DMS79 treated with DMSO at 0.1 percent for 48 hours (cell line): ENCODE measurements at places on chromosomes 16 and 17.

DNA sequence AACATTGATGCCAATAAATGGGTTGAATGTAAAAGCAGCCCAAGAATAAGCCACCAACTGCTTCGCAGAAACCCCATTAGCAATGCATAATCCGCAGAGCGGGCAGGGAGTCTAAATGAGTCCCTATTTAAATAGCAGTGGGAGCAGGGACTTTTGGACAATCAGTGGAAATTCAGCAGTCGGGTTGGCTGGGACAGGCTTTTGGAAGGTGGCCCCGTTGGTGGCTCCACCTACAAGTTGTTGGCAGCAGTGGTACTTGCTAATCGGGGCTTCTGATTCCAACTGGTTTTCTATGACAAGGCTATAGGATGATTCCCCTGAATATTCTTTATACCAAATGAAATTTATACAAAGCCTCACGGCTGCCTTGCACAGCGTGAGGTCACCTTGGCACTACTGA, 86.3 kb downstream of the WDR59 start:
- no peak for DNase-seq

DNA sequence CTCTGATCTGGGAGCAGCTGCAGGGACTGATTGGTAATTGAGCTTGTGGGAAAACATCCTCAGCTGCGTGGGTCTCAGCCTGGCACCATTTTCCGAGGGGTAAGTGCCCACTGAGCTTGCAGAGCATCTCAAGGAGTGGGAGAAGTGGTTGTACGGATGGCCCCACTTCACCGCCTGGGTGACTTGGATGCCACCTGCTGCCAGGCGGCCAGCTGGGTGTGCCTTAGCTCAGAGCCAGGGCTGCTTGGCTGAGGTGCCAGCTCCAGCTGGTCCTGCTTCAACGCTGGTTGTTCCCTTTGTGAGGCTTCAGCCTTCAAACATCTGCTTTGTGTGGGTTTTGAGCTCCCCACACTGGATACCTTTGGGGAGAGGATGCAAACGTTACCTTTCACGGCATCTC, 482.7 kb upstream of the EEF2KMT start:
- peak; percentile 49 for DNase-seq

DNA sequence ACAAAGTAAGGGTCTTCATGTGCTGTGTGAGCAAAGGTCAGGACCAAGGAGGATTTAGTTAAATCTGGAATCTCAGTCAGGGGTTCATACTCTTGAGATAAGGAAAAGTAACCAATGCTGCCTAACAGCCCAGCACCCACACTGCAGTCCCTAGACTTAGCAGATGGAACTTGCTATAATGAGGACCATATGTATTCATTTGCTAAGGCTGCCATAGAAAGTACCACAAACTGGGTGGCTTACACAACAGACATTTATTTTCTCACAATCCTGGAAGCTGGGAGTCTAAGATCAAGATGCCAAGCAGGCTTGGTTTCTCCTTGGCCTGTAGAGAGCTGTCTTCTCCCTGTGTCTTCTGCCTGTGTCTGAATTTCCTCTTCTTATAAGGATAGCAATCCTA, 20.8 kb downstream of the ZP2 start:
- no peak for DNase-seq

- DNase-seq: no peak
These were observed 759 bp upstream of the PAM16 start for GRCh38 chr16:4351880-4352279.

DNA sequence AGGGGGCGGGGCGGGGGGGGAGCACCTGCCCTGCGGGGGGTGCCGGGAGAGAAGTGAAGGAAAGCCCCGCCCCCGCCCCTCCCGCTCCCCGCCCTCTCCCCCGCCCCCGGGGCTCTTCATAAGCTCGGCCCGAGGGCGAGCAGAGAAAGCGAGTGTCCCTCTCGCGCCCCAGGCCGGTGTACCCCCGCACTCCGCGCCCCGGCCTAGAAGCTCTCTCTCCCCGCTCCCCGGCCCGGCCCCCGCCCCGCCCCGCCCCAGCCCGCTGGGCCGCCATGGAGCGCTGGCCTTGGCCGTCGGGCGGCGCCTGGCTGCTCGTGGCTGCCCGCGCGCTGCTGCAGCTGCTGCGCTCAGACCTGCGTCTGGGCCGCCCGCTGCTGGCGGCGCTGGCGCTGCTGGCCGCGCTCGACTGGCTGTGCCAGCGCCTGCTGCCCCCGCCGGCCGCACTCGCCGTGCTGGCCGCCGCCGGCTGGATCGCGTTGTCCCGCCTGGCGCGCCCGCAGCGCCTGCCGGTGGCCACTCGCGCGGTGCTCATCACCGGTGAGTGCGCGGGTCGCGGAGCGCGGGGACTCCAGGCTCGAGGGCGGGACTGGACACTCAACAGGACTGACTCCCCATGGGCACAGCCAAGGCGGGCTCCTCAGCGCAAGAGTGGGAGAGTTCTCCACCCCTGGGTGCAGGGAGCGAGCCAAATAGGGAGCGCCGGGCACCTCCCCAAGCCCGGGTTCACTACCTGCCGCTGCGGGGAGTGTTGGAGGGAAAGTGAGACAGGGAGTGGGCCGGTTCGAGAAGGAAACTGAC, at the start of gene HSD11B2:
TSS of gene HSD11B2 (plus strand) at position 145 of the 798 bp plus-strand sequence. CDS start at position 273, 128 bp downstream.
- peak; percentile 22 for DNase-seq

GRCh38 chr17:8393470-8394231, 4.0 kb downstream of the RNF222 start:
- DNase-seq: no peak

GRCh38 chr17:74182041-74182723, 21.3 kb upstream of the RPL38 start:
- DNase-seq: no peak

- no peak for DNase-seq
These were observed 605.0 kb downstream of the WWOX start for GRCh38 chr16:78704416-78704815.

- DNase-seq: no peak
These were observed 64.2 kb upstream of the COX10 start for GRCh38 chr17:14004927-14005620.

DNA sequence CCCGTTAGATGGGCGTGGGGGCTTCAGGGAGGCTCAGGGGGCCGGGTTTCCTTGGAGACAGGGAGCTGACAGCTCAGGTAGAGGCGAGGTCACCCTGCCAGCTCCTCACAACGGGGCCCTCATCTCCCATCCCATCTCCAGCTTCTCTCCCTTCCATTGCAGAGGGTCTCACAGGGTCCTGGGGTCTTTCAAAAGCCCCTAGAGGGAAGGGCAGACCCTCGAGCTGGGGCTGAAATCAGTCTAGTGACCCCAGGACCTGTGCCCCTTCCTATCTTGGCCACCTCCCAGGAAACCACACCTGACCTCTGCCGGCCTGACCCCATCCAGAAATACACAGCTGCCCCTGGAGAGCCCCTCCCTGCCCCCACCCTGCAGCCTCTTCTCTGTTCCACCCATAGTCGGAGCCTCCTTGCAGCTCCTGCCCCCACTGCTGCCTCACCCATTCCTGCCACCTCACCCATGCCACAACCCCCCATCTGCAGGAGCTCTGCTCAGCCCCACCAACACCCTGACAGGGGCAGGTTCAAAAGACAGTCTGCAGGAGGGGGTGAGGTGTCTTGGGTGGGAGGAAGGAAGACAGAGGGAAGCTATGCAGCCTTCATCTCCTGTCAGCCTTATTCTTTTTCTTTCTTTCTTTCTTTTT, 23.4 kb downstream of the PIK3R5 start:
- no peak for DNase-seq

GRCh38 chr17:44628243-44629188, 27.8 kb upstream of the MEIOC start:
- peak; percentile 35 for DNase-seq

DNA sequence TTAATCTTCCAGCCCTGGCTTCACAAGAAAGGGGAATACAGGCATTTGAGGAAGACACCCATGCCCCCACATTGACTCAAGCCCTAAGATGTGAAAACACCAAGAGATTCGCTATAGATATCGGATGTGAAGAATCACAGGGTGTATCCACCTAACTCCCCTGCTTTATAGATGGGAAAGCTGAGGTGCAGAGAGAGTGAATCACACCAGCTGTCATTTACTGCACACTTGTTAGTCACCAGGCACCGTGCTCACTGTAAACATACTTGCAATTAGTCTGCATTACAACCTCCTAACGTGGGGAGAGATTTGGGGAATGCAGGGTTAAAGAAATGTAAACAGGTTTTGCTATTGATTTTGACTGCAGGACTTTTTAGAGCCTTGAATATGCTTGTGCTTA, 325.5 kb downstream of the C16orf95 start:
- no peak for DNase-seq

- DNase-seq: no peak
These were observed 5.9 kb downstream of the TEX2 start for GRCh38 chr17:64256913-64257807.

GRCh38 chr17:76547183-76547641, 7.4 kb downstream of the PRCD start:
- DNase-seq: no peak

DNA sequence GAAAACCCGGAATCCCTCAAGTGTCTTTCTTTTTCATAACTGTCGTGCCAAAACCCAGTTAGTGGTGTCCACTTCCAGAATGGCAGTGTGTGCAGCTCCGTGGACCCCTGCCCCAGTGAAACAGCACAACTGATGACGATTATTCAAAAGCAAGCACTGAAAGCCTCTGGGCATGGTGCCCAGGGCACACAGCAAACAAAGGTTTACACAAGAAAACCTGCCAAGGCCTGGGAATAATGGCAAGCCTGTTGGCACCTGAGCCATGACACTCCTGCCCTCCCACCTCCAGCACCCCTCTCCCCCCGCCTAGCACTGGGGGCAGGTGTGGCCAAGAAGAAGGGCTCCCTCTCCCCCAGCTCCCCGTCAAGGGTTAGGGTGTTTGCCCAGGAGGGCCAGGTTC, 2.8 kb downstream of the PKMYT1 start:
- peak; percentile 80 for DNase-seq

- no peak for DNase-seq
These were observed 28.4 kb downstream of the PLXDC1 start for GRCh38 chr17:39122991-39123390.

- DNase-seq: no peak
These were observed 44.3 kb downstream of the SLC6A2 start for GRCh38 chr16:55700067-55700466.

DNA sequence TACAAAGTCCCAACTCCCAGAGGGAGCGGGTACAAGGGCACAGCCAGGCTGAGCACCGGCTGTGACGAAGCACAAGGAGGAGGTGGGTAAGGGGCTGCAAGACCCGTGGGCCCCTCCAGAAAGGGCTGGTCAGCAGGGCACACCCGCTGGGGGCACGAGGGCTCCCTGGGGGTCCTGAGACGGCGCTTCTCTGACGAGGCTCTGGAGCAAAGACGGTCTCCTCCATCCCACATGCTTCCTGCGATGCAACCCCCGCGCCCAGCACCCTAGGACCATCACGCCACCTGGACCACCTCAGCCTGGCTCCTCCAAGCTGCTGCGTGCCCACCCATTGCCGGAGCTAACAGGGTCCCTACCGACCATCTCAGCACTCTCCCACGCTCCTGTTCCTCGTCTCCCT, 8.7 kb downstream of the CCDC57 start:
- no peak for DNase-seq

DNA sequence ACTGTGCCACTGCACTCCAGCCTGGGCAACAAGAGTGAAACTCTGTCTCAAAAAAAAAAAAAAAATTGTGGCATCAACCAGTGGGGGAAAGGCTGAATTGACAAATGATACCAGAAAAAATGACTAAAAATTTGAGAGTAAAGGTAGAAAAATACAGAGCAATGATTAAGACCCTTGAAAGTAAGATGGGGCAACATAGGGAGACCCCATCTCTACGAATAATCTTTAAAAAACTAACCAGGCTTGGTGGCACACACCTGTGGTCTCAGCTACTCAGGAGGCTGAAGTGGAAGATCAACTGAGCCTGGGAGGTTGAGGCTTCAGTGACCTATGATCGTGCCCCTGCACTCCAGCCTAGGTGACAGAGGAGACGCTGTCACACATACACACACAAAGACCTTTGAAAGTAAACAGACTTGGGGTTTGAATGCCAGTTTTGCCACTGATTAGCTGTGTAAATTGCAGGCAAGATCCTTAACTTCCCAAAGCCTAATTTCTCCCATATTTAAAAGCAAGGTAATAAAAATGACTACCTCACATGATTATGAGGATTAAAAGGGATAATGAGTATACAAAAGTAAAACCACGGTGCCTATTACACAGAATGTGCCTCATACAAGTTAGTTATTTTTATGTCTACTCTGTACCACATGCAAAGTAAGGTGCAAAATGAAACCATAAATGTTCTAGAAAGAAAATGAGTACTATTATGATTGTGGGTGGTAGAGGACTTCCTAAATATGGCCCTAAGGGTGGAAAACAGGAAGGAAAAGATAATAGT, 21.7 kb upstream of the PAFAH1B1 start:
- DNase-seq: no peak

DNA sequence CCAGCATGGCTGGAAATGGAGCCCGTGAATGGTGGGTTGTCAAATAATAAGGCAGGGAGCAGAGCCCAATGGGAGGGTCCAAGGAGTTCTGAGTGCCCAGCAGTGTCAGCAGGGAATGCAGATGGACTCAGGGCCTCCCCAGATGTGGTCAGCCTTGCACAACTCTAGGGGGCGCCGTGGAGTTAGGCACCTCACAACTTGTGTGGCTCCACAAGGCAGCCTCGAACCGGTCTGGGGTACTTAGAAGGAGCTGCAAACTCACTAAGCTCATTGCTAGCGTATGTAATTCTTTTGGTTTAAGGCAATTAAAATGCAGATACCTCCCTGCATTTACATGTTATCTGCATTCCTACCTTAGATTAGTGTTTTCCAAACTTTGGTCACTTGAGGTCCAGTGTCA, 18.1 kb downstream of the IRF8 start:
- DNase-seq: no peak

DNA sequence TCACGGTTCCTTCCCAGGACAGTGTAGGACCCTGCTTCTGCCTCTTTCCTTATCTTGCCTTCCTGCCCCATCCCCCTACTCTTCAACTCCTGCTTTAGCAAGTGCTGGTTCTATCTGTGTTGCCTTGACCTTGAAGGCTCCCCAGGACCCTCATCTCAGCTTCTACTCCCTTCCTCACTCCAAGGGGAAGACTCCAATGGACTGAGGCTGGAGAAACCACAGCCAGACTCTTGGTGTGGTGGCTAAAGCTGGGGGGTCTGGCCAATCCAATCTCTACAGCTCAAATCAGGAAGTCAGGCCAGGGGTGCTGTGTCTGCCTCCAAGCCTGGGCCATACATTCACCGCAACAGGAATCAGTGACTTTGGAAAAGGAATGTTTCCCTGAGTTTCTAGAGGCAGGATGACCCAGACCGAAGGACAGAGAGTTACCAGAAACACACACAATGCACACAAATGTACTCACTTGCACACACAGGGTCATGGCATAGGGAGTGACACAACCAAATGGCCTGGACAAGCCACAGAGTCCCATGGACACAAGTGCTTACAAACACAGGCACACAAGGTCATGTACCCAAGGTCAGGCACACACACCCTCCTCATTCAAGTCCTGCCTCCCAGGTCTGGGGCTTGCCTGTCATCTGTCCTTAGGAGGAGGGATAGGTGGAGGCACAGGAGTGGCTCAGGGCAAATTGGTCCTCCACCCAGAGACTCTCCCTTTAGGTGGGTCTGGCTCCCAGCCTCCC, 1.7 kb upstream of the HSD11B2 start:
- DNase-seq: no peak

DNA sequence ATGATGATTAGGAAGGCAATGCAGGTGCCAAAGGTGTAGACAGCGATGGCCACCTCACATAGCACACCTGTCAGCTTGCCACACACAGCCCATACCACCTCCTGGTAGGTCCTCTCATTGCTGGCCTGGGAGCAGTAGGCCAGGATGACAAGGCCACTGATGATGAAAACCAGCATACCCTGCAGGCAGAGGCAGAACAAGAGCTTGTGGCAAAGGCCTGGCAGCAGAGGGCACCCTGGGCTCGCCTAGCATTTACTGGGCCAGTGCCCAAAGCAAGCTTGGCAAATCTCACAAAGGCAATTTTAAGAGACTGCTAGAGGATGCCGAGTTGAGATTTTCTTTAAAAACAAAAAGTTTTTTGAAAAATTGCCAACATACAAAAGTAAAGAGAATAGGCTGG, 5.9 kb downstream of the SLC38A7 start:
- DNase-seq: no peak
